Pons (tissue), 1 donor: ENCODE measurements at places on chromosomes 2 and 18.
A peak's percentile ranks its signal among the peaks of the same experiment; 100 is the strongest.

DNA sequence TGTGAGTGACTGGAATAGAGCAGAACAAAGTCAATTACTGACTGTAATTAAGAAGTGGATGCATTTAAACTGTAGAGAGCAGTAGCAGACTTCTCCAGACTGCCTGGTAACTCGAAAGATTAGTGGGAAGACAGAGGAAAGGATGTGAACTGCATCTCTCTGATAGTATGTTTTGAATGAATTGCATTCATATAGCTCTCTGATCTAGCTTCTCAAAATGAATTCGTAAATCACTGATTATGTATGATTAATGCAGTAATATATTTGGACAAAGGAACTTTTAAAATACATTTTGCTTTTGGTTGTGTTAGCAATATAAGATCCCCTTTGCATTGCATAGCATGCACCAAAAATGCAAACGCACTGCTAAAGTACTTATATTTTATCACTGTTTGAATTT, 304.0 kb downstream of the ARHGAP15 start:
- DNase-seq = peak; percentile 43

- DNase-seq = no peak
Observed at GRCh38 chr2:105990624-105991023, 203.5 kb downstream of the UXS1 start.

GRCh38 chr2:14693874-14694273, 61.4 kb downstream of the LRATD1 start:
- DNase-seq = no peak

- no peak for DNase-seq
Observed at GRCh38 chr2:11377928-11378545, 33.6 kb upstream of the ROCK2 start.

GRCh38 chr2:233672886-233673285, 1.2 kb downstream of the UGT1A9 start:
- DNase-seq = no peak

DNA sequence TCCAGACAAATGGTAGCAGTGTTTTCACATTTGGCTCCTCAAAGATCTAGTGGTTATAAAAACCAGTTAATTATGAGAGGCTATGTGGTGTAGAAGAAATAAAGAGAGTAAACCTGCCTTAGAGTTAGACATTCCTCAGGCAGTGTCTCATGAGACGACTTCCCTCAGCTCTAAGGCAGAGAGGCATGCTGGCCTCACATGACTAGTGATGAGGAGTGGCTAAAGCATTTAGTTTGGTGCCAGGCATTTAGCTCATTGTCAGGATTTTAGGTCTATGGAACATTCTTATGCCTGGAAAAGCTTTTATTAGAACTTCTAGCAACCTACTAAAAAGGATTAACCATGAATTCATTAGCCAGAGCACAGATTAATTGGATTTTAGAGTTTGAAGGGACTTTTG, 90.3 kb downstream of the RPRM start:
- no peak for DNase-seq

- peak; percentile 28 for DNase-seq
Observed at GRCh38 chr2:46915281-46915810, at the start of gene MCFD2. MCFD2 (minus strand) TSS chr2:46915806; CDS start chr2:46909171, 6,635 bp downstream.

DNA sequence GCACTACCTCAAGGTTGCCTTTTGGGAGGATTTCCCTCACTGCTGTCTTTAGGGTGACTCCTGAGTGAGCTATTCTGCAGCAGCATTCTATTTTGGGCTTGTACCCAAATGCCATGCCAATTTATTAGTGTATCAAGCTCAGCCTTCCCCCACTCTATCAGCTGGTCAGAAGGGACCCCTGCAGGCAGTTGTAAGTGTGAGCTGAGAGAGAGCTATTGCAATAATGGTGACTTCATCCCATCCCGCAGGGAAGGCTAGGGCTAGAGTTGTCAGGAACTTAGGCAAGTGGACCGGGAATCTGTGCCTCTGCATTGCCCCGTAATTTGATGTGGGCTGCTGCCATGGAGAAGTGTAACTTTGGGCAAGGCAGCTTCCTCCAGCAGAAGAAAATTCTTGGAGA, 1.8 kb upstream of the CRYGB start:
- DNase-seq = no peak

- DNase-seq = no peak
Observed at GRCh38 chr2:235990344-235990743, 177.8 kb downstream of the GBX2 start.

GRCh38 chr2:74763962-74764428, 69.9 kb upstream of the HK2 start:
- DNase-seq = peak; percentile 43

DNA sequence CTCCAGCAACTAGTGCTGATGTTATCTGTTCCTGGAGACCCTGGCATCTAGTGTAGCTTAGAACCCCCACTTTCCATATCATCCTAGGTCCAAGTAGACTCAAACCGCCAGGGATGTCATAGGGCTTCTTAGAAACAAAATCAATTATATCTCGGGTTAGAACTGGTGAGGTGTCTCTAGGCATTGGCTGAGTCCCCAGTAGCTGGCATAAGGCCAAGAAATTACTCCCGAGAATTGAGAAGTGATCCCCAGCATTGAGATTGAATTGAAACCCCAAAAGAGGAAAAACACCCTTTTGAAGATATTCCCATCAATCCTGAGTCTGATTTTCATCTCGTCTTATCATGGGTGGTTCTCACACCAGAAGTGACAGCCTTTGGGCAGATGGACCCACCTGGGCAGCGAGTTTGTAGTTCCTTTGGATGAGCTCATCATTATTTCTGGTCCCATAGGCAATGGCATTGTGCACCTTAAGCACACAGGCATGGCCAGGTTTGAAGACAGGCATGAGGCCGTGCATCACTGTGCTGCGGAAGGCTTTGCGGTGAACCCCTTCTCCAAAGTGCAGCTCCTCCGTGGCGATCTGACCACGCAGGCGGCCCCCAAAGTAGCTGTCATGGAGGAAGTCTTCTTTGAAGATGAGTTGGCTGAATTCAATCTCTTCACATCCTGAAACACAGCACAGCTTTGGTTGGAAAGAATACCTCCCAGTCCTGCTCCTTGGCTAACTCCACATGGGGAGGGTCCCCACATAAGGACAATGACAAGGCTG, 112.2 kb downstream of the ALPK2 start:
- DNase-seq = no peak
